Cardiac fibroblast (primary cell): ENCODE measurements at places on chromosomes 13 and 19.

GRCh38 chr19:4256563-4256962, 9.7 kb downstream of the YJU2 start:
- DNase-seq: peak; percentile 11

DNA sequence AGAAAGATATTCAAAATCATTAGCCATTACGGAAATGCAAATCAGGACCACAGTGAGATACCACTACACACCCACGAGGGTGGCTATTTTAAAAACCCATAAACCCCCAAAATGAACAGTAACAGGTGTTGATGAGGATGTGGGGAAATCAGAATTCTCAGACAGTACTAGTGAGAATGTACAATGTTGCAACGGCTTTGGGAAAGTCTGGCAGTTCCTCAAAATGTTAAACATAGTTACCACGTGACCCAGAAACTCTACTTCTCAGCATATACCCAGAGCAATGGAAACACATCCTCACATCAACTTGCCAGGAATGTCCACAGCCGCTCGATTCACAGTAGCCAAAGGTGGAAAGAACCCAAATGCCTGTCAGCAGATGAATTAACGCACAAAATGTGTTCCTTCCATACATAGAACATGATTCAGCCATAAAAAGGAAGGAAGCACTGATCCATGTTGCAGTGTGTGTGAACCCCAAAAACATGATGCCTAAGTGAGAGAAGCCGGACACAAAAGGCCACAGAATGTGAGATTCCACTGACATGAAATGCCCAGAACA, 7.0 kb downstream of the PLVAP start:
- DNase-seq: peak; percentile 94

- peak; percentile 18 for DNase-seq
These were observed 133.9 kb upstream of the WASF3 start for GRCh38 chr13:26423629-26424028.

- no peak for DNase-seq
These were observed 26.8 kb upstream of the MTIF3 start for GRCh38 chr13:27476943-27477703.

DNA sequence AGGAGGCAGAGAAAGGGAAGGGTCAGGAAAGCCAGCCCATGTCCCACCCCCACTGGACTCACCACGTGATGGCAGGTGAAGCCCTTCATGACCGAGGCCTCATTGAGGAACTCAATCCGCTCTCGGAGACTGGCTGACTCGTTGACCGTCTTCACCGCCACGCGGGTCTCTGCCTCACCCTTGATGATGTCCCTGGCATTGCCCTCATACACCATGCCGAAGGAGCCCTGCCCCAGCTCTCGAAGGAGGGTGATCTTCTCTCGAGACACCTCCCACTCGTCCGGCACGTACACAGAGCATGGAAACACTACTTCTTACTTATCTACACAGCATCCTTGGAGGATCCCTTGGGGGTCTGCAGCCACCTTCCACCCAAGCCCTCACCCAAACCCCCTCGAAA, 55.7 kb downstream of the ZNF557 start:
- DNase-seq: no peak
